ENCODE measurements at places on chromosomes 6 and 20.

- no peak for DNase-seq
These were observed 92.7 kb upstream of the CD93 start for GRCh38 chr20:23178806-23179205.

GRCh38 chr20:3751675-3752385 is 15.7 kb downstream of the ADISSP start:
- peak; percentile 63 for DNase-seq

DNA sequence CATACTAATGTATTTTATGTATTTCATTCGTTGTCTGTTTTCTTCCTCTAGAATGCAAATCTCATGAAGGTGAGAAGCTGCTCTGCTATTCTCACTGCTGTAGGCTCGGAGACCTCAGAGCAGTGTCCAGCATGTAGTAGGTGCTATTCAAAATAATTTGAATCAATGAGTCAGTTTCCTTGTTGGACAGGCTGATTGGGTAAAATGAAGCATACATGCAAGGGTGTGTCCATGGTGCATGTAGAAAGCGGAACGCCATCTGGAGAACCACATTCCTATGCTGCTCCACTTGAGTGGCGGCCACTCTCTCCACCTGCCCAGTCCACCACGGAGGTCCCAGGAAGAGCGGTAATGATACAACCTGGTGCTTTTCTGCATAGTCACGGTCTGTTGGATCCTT is 412.1 kb downstream of the QKI start:
- DNase-seq: no peak

- no peak for DNase-seq
These were observed 17.1 kb downstream of the TPBG start for GRCh38 chr6:82380566-82381185.

DNA sequence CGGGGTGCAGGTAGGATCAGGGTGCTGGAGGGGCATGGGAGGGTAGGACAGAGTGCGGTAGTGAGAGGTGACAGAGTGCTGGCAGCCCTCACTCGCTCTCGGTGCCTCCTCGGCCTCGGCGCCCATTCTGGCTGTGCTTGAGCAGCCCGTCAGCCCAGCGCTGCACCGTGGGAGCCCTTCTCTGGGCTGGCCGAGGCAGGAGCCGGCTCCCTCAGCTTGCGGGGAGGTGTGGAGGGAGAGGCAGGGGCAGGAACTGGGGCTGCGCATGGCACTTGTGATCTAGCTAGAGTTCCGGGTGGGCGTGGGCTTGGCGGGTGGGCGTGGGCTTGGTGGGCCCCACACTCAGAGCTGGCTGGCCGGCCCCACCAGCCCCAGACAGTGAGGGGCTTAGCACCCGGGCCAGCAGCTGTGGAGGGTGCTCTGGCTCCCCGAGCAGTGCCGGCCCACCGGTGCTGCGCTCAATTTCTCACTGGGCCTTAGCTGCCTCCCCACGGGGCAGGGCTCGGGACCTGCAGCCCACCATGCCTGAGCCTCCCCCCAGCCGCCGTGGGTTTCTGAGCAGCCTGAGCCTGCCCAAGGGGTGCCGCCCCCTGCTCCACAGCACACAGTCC is 112.8 kb upstream of the DUSP22 start:
- DNase-seq: no peak

DNA sequence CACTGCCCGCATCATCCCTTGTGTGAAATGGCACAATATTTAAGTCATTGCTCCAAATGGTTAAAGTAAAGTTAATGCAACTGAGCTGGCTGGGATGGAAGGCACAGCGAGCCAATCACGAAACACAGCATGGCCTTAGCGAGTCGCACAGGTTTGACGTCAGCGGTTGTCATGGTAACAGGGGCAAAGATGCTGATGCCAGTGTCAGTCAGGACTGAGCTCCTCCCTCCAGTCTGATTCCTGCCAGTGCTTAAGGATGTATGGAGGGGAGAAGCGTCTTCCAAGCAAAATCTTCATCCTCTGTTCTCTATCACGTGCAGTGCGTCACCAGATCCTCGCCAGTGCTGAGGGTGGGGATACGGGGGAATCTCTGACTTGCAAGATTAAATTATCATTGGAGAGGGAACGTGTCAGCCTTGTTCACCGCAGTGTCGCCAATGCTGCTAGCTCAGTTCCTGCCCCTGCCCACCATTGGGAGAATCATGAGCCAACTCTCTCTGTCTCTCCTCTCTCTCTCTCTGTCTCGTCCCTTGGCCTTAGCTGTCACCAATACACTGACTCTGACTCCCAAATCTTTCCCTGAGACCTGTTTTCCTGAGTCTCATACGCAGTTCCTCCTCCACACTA is 24.5 kb downstream of the TSPYL4 start:
- DNase-seq: no peak

DNA sequence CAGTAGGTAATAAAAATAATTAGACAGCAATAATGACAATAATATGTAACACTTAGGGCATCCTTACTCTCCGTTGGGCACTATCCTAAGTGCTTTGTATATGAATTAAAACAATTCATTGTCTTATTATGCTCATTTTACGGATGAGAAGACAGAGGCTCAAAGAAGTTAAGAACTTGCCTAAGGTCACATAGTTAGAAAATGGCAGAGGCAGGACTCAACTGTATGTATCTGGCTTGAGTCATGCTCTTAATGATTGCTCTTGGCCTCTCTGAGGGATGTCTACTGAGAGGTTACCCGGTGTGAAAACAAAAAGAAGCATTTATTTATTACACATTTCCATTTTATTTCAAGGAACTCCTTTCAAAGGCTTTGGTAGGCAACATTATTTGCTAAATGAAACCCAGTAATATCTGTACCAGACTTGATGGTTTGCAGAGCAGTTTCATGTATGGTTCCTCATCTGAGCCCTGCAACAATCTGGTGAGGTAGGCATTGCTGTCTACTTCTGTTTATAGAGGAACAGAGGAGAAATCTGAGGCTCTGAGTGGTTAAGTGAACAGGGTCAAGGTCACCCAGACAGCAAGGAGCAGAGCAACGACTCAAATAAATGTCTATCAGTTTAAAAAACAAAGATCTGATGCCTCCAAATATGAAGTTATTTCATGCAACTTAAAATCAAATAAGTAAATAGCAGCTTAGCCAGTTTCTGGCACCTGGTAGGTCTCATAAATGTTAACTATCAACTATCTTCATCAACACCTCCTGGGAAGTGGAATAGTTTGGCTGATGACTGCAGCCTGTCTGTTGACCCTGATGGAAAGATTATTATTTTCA is 4.2 kb upstream of the PARD6B start:
- no peak for DNase-seq

DNA sequence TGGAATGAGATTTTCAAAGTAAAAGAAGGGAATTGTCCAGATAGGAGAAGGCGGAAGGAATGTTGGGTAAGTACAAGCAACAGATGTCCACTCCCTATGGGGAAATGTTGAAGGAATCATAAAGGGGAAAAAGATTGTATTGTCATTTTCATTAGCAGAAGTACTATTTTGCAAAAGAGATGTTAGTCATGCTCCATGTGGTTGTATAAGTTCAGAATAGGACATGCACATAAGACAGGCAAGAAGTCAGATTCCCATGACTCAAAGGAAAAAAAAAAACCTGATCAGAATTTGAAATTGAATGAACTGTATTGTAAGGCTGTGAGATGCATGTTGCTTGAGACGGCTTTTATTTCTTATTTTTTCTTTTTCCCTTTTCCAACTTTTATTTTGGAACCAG is 36.8 kb downstream of the GRM1 start:
- DNase-seq: no peak

GRCh38 chr6:169811521-169812256 is 60.3 kb downstream of the ERMARD start:
- DNase-seq: no peak

- no peak for DNase-seq
These were observed 225.5 kb downstream of the EYA4 start for GRCh38 chr6:133466680-133467079.

GRCh38 chr20:47318027-47318585 is 38.4 kb downstream of the ZMYND8 start:
- no peak for DNase-seq

GRCh38 chr6:166365221-166365620 is 17.5 kb downstream of the MPC1 start:
- no peak for DNase-seq

DNA sequence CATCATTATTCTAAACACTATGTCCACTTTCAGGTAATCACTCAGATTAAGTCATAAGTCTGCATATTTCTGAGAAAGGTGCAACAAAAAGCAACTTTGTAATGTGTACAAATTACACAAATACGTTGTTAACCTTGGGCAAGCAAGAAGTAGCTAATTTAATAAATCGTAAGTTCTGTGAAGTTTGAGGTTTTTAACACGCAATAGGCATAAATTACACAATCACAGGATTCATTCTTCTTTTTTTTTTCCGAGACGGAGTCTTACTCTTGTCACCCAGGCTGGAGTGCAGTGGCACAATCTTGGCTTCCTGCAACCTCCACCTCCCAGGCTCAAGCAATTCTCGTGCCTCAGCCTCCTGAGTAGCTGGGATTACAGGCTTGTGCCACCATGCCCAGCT is 57.2 kb upstream of the F13A1 start:
- no peak for DNase-seq

DNA sequence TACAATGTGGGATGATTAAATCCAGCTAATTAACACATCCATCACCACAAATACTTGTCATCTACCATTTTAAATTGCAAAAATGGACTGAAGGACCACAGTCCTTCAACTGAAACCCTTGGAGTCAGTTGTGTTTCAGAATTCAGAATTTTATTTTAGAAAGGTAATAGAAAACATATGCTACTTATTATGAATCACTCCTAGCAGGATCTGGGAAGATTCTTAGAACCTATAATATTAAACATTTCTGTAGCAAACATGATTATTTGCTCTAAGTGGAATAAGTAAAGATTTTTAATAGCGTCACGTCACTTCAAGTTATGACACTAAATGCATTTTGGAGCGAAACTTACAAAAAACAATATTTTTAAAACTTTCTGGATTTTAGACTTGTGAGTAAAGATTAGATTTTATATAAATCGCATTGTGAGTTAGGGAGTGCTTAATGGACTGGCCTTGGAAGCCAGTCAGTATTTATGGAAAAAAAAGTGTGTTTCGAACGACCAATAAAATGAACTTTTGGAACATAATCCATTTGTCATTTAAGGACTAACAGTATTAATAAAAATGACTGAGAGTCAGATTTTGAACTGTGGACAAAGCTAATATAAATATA is 71.8 kb upstream of the PHACTR2 start:
- no peak for DNase-seq

DNA sequence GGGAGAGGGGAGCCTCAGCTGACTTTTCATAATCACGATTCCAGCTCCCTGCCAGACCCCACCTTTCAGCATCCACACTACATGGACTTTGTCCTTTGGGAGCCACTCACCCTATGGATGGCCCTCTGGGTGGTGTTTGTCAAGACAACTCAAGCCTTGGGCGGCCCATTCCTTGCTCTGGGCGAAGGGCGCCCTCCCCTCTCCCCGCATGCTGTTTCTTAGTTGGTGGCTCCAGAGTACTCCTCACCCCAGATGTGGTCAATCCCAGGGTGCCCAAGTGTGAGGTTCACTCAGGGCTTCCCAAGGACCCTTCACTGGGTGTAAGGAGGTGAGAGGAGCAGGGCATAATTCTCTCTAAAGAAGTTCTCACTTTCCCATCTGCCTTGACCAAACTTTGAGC is 710.0 kb downstream of the QKI start:
- DNase-seq: no peak

DNA sequence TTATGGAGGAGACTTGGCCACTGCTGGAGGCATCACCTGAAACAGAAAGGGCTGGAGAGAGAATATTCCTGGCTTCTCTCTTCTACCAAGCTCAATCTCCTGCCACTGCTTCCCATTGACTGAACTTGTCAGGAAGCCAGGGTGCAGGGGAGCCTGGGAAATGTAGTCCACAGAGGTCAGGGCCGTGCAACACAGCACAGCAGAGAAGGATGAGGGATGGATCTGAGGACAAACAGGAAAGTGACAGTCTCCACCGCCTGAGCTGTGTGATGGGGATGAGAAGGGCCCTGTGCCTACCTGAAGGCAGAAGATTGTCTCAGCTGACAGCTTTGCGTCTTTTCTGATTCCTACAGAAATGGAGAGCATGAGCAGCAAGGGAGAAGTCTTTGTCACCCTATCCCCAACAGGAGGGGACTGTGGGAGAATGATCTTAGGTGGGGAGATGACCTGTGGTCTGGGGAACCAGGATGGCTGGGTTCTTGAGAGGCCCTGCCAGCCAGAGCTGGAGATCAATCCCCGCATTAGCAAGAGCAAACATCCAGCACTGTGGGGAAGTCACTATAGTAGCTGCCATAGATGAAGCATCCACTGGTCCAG is 114.2 kb downstream of the SNX5 start:
- DNase-seq: no peak

GRCh38 chr20:57160985-57161384 is 105.5 kb downstream of the BMP7 start:
- no peak for DNase-seq

- no peak for DNase-seq
These were observed 129.0 kb upstream of the BMP5 start for GRCh38 chr6:56004426-56004825.

GRCh38 chr6:26157251-26158075 is 70.2 kb downstream of the HFE start:
- no peak for DNase-seq

DNA sequence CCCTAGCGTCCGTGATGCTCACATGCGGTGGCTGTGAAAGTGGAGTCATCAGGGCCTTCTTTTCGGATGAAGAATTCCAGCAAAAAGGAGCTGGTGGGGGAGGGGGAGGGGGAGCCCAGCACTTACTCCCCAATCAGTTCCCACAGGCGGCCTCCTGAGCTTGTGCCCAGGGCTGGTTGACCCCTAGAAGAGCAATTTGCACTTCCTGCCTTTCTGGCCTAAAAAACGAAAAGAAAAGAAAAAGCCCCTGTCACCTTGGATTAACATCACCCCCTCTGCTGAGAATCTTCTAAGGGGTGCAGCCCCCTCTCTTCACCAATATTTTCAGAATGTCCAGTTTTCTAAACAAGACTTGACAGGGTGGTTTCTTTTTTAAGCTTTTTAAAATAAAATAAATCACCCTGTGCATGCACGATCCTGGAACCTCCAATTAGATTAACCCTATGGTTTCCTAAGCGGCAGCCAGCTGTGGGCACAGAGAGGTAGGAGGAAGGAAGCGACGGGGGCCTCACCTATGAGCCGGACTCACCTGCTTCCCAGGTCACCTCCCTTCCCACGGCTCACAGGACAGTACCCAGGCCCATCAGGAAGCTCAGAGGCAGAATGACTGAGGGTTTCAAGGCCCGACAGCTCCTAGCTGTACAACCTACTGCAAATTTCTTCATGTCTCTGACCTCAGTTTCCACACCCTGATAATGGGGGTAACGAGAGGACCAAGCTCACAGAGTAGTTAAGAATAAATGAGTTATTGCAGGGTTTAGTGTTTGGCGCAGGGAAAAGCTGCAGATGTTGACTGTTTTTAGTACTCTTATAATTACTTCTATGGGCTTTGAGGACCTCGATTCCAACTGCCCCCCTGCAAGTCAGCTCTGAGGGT is 10.5 kb upstream of the TGM2 start:
- DNase-seq: no peak

Measured in stimulated activated CD4-positive, alpha-beta T cell treated with anti-CD3 and anti-CD28 coated beads, Interleukin-4, amount 100 ng/mL, for 24 hours (primary cell).